Renal cortex interstitium (tissue), 15 donors: ENCODE measurements at places on chromosomes 16 and 17.

DNA sequence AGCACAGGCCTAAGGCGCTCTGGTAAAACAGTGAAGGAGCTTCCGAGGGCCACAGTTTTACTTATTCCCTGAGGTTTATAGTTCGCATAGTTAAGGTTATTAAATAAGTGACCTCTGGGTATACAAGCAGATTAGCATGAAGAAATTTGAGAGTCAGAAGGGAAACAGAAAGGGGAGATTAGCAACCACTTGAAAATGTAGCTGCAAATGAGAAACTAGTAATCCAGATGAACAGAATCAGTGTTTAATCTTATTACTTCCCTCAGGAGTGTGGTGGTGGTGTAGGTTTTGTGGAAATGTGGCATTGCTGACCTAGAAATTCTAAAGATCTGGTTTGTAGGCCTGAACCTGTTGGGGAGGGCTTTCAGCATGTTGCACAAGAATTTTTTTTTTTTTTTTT lies 130.4 kb downstream of the CCDC182 start:
- DNase-seq = no peak

DNA sequence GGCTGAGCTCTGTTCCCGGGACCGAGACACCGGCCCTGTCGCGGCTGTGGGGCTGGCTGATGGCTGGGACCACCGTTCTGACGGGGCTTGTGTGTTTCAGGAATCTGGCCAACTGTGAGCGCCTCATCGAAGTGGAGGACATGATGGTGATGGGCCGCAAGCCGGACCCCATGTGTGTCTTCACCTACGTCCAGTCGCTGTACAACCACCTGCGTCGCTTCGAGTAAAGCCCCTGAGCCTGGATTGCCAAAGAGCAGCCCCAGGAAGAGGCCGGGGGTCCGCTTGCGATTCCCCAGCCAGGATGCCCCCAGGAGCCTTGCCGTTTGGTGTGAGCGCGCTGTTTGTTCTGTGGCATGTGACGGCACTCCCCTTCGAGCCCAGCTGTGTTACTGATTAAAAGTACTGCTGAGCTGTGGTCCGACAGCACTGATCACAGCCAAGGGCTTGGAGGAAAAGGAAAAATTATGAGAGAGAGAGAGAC lies 23.0 kb downstream of the SMTNL2 start:
- DNase-seq = no peak

DNA sequence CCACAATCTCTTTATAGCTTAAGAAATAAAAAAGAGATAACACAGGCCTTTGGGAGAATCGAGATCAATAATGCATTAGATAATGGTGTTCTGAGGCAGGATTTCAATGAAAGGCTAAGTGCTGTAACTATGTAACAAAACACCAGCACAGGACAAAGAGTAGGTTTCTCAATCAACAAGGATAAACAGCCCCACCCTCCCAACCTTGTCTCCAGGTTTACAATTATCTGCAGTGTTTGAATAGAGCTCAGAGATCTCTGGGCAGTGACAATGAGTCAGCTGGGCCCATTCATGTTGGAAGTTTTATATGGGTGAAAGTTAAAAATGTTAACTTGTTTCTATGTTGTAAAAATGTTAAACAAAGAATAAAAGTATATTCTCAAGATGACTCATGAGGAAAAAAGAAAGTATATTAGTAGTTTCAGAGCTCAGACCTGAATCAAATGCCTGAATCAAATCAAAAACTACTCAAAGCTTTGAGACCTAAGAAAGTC lies 17.0 kb upstream of the KRT20 start:
- DNase-seq = no peak

DNA sequence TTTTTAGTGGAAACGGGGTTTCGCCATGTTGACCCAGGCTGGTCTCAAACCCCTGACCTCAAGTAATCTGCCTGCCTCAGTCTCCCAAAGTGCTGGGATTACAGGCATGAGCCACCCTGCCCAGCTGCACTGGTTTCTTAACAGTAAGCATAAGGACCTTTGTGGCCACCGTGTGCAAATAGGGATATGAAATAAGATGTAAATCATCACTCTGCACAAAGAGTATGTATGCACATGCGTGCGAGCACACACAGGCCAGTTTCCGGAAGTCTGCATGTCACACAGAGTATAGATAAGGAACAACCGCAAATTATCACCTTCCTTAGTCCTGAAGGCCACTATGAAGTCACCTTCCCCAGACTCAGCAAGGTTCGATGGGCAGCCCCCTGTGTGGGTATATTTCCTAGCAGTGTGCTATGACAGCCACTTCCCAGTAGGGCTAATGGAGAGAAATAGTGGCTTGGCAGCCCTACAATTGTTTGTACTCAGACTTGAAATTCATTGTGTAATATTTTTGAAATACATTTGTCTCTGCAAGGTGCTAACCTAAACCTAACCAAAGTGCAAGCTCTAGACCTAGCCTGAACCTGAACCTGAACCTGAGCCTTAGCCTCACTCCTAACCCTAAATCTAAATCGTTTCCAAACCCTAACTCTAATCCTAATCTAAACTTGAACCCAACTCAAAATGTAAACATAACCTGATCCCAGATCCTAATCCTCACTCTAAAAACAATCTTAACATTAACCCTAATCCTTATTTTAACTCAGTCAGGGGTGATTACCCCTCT lies 48.4 kb upstream of the SKAP1 start:
- no peak for DNase-seq

DNA sequence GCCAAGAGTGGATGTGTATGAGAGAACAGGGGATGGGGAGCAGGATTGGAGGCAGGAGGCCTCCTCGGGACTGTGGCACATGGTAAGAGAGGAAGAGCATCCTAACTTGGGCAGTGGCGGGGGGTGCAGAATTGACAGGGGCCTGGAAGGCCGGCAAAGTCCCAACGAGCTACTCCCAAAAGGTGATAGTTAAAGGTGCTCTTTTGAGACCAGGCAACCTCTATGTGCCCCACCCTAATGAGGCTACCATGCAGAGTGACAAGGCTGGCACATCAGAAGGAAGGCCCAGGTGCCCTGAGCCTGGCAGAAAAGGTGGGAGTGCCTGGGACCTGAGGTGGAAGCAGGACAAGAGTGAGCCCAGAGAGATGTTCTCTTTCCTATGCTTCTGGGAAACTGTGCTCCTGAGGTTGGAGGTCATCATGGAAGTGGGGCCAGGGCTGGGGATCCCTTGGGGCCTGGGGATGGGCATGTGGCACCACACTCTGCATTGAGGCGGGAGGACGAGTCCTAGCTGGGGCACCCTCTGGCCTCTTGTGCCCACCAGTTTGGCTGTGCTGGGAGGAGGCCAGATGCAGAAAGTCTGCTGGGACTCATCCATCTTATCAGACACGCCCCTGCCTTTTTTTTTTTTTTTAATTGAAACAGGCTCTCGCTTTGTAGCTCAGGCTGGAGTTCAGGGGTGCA lies 5.9 kb downstream of the RAB11FIP4 start:
- no peak for DNase-seq

DNA sequence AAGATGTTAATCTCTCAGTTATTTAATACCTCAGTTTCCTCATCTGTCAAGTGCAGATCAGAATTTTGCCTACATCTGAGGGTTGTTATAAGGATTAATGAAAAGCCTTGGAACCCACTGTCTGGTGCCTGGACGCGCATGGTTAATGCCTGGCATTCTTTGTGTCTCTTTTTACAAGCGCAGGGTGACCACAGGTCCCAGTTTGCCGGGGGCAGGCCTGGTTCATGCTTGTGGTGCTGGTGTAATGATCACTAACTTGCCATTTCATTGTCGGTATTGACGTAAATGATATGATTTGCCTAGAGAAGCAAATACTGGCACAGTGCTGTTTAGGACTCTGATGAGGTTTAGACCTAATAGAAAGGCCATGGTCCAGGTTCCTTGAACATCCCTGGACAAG lies 23.1 kb downstream of the MRC2 start:
- DNase-seq = no peak

- no peak for DNase-seq
Measured at GRCh38 chr17:3960764-3961163, 3.5 kb downstream of the ATP2A3 start.

DNA sequence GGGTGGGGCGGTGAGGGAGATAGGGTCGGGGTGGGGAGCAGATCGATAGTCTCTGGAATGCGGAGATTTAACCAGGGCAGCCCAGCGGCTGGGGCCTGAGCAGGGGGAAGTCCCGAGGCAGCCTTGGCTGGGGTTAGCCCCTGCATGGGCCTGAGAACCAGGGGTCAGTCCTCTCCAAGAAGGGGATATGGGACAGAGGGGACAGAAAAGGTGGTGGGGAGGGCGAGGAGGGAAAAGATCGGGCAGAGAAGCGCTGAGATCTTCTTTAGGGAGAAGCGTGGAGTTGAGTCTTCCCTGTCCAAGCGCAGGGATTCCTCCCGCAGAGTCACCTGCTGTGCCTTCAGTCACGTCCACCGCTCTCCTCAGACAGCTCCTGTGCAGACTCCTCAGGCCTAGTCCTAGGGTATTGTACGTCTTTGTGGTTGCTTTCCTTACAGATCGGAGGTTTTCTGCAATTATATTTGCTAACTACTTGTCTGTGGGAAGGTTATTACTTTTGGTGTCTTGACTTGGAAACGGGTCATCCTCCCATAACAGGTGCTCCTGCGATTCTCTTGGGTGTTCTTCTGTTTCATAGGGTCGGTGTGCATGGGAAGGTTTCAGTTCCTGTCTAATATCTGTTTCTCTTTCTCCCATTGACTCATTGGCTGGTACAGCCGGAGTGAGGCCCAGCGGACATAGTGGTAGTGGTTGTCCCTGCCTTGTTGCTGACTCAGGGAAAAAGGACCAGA lies 952 bp downstream of the CD300A start:
- no peak for DNase-seq

GRCh38 chr16:82892324-82892723 lies 265.6 kb downstream of the CDH13 start:
- DNase-seq = no peak

GRCh38 chr17:44086364-44087311 lies 16.1 kb downstream of the G6PC3 start:
- DNase-seq = no peak

DNA sequence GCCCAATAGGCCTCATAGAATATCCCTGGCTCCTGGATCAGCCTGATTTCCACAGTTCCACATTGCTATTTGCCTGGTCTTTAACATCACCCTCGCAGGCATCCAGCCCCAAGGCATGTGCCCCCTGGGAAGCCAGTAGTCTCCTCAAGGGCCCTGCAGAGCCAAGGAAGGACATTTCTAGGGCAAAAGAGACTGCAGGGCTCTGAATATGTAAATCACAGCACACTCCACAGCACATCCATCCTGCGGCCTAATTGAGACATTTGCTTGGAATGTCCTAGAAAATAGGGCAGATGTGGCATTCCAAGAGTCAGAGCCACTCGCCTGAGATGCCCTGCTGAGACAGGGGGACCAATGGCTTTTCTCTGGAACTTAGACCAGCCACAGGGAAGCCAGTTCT lies 11.4 kb upstream of the C16orf78 start:
- DNase-seq = no peak

DNA sequence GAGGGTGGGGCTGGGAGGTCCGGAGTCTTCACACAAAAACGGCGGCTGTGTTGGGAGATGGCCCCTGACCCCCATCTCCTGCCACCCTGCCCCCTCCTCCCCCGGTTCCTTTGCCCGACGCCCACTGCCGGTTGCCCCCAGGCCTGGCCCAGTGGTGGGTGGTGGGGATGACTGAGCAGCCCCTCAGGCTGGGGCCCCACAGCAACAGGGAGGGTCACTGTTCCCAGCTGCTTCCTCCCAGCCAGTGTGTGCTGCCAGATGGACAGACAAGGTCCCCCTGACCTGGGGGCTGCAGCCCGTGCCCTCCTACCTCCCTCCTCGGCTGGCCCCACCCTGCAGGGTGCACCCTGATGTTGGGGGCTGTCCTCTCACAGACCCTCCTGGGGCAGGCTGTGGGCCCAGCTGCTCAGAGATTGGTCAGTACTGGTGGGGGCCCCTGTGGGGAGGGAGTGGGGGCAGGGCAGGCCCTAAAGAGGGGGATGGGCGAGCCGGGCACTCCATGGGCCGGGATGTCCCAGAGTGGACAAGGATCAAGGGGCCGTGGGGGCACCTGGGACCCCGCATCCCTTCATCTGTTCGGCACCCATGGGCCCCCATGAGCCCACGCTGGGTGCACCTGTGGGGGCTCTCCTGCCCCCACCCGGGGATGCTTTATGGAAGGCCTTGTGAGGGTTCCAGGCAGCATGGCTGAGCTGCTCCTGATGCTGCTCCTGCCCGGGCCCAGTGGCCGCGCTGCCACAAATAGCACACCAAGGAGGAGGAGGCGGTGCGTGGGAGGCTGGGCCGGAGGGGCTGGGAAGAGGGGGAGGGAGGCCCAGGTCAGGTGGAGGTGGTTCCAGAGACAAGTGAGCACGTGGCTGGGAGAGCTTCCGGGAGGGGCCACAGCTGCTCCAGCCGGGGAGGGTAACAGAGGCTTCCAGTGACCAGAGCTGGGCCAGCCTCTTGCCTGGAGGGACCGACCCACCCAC lies 5.1 kb downstream of the C1QTNF8 start:
- DNase-seq = no peak

- no peak for DNase-seq
Measured at GRCh38 chr17:43683928-43684653, 22.4 kb upstream of the MEOX1 start.

DNA sequence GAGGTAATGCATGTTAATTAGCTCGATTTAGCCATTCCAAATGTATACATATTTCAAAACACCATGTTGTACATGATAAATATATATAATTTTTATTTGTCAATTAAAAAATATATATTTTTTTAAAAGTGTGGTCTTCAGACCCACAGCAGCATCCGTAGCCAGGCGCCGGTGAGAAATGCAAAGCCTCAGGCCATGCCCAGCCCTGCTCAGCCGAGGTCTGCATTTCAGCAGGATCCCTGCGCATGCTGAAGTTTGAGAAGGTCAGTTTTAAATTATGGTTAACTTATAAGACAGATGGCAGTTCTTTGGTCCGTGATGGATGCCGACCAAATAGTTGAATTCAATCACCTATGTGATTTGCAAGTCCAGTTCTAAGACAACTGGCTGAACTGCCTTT lies 28.0 kb upstream of the TBX2 start:
- no peak for DNase-seq

DNA sequence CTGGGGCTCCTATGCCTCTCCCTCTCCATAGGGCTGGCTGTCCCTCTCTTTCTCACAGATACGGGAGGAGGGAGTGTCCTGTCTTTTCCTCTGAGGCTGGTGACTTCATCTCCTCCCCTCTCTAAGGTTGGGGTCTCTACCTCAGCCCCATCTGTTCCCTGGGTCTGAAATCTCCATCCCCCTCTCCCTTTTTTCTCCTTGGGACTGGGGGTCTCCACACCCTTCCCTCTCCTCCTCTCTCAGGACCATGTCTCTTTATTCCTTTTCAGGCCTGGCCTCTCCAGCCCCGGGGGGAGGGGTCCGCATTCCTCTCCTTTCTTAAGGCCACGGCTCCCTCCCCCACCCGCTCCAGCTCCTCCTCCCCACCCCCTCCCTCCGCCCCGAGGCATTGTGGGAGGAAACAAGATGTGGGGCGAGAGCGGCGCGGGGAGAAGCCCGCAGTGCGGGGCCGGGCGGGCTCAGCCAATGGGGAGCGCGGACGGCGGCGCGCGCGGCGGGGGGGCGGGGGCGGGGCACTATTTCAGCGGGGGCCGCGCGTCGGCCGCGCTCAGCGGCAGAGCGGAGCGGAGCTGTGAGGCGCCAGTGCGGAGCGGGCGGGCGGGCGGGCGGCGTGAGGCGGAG lies at the start of gene DYNLL2:
Gene DYNLL2, plus strand, starts transcription at position 550 of the 621 bp plus-strand sequence. CDS start 3,672 bp downstream, outside the sequence.
- peak; percentile 90 for DNase-seq
